ENCODE measurements at places on chromosomes 13 and 19. TPM values are rescaled to one million over a fixed set of nuclear protein-coding genes. Genes with fewer than 3 reads are reported as not detected.

Gene PNMA8C
- total RNA-seq: not detected

DNA sequence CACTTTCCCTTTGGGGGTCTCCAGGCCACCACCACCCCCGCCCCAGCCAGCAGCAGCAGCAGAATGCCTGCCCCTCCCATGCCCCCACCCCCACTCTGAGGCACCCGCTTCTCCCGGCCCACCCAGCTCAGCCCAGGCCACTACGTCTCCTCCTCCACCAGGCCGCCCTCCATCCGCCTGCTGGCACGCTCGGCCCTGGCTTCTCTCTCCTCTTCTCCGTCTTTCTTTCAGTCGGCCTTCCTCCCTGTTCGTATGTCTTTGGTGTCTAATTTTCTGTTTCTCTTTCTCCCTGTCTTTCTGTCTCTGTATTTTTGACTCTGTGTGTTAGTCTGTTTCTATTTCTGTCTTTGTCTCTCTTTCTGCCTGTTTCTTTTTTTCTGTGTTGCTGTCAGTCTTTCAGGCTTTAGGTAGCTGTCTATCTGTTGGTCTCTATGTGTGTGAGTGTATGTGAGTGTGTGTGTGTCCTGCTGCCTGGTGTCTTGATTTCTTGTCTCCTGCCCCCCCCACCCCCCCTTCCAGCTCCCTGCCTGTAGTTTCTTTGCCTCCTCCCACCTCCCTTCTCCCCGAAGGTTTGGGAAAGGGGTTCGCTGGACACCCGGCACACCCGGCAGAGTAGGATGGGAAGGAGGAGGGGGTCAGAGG is at the start of gene LGI4:
TSS of gene LGI4 (minus strand) at position 459 of the 642 bp plus-strand sequence. CDS start at position 80, 379 bp downstream.
- DNase-seq: no peak

Gene TMEM59L
- not detected for total RNA-seq

Gene TMEM272
- total RNA-seq: 0.33 TPM

Gene DHRS12
- total RNA-seq: 10.2 TPM

Gene RNF225
- total RNA-seq: not detected

Gene KIR2DL3
- total RNA-seq: not detected

Gene FUT3
- 0.19 TPM for total RNA-seq
